ENCODE measurements at places on chromosomes 5 and 9. TPM values are rescaled to one million over a fixed set of nuclear protein-coding genes. Genes with fewer than 3 reads are reported as not detected.

GRCh38 chr5:66713998-66714397, 117.8 kb downstream of the MAST4 start:
- no peaks in the 10 kb centered on the region for H3K36me3 ChIP-seq
- no peak for DNase-seq
- no peak overlapping the region for H3K4me3 ChIP-seq
- H3K4me1 ChIP-seq: peaks cover 5% of the 10 kb centered on the region
- no peak overlapping the region for H3K27ac ChIP-seq

DNA sequence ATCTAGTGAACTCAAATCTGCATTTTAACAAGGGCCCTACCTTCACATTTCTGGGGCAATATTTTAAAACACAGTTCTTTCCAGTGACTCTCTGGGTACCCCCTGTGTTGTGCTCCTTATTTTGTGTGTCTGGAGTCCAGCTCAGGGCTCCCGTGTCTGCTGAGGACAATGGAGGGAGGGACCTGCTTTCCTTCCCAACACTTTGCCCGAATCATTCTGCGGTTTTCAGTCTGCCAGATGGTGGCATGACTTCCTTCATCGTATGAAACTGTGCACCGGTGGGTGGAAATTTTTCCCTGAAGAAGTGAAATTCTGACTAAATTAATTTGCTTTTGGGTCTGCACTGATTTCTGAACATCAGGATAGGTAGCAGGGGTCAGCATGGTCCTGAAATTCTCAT, 153.6 kb upstream of the CD180 start:
- H3K36me3 ChIP-seq: no peaks in the 10 kb centered on the region
- no peak for DNase-seq
- H3K27ac ChIP-seq: no peak overlapping the region
- H3K27me3 ChIP-seq: peaks cover 2% of the 10 kb centered on the region
- peaks cover 9% of the 10 kb centered on the region for H3K4me1 ChIP-seq
- H3K4me3 ChIP-seq: peak overlapping the region; percentile 15

- DNase-seq: no peak
- no peaks in the 10 kb centered on the region for H3K36me3 ChIP-seq
- H3K27ac ChIP-seq: no peak overlapping the region
These were observed 48.2 kb upstream of the NFIB start for GRCh38 chr9:14362175-14362574.

- no peak for DNase-seq
- no peaks in the 10 kb centered on the region for H3K27me3 ChIP-seq
- H3K4me1 ChIP-seq: no peaks in the 10 kb centered on the region
- H3K27ac ChIP-seq: no peak overlapping the region
- no peak overlapping the region for H3K4me3 ChIP-seq
These were observed 349.4 kb upstream of the PAPPA start for GRCh38 chr9:115804206-115804605.

DNA sequence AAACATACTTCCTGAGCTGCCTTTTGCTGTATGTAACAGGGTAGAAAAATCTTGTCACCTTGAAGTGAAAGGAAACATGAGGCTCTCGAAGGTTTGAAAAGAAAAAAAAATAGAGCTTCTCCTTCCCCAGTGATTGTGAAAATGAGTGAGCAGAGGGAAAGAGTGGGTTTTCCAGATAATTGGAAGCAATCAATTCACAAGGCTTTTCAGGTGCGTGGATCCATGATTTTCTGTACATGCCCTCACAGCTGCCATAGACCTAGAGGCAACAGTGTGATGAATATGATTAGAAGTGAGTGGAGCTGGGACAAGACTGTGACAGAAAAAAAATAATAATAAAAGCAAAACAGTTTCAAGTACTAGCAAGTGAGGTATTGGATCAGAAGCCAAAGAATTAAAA, 1422.5 kb upstream of the CDH6 start:
- H3K36me3 ChIP-seq: no peaks in the 10 kb centered on the region
- no peak overlapping the region for H3K27ac ChIP-seq
- no peaks in the 10 kb centered on the region for H3K4me1 ChIP-seq
- no peaks in the 10 kb centered on the region for H3K27me3 ChIP-seq
- DNase-seq: no peak
- H3K4me3 ChIP-seq: no peak overlapping the region

DNA sequence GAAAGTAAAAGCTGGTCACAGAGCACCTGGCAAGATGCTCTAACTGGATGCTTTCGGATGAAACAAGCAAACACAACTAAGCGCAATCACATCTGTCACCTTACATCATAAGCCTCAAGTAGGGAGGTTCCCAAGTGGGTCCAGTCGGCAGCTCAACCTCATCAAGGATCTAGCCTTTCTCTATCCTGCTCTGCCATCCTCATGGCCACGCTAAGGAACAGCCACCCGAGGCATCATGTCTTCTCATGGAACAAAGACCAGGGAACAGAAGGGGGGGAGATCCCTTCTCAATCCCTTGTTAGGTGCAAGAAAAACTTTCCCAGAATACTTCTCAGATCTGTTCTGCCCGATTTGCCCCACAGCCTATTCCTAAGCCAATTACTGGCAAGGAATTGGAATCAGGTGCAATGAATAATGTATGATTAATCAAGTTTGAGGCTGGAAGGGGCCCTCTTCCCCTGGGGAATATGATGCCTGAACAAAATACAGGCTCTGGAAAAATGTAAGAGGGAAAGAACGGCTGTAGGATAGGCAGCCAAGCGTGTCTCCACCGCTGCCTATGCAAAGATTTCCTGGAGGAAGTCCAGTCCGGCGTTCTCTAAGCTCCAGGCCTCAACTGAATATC, 1.3 kb upstream of the HABP4 start:
- H3K27ac ChIP-seq: no peak overlapping the region
- DNase-seq: no peak
- H3K36me3 ChIP-seq: peaks cover 1% of the 10 kb centered on the region
- peaks cover 29% of the 10 kb centered on the region for H3K27me3 ChIP-seq

DNA sequence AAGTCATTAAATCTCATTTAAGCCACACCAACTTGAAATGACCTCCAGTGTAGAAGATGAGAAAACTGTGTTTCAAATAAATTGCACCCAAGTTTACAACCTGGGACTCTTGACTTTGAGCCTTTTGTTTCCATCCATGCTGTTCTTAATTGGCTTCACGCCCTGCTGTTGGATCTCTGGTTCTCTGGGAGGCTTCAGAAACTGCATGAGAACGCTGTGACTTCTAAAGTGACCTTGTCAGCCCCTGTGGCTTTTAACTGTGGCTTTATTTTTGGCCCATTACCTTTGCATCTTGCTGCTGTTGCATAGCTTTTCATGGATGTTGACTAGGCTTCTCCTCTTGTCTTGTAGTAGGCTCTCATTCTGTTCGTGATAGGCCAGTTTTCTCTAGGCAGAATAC, 29.3 kb downstream of the TNFAIP8 start:
- no peak overlapping the region for H3K4me3 ChIP-seq

DNA sequence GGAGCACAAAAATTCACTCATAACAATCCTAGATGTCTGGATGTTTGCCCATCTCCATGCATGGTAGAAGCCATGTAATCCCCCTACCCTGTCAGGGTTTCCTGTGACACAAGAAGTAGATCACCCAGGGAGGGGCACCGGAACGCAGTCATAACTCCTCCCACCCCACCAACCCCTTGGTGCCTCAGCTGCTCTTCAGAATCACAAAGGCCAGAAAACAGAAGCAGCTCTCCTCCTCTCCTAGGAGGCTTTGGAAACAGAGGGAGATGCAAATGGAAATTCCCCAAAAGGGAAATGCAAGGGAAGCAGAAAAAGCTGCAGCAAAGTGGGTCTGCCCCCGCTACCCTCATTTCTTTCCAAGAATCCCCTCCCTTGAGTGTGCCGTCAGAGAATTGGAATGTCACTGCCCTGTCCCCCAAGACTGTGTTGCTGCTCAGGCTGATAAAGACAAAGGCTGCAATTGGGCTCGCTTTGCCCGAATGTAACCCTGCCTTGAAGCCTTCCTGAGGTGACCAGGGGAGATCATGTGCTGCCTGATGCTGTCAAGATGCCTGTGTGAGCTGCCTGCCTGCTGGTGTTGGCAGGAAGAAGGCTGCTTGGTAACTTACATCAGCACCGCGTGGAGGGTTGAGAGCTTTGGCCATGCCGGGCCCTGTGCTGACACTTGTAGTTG, 65.5 kb upstream of the ABCA1 start:
- peaks cover 41% of the 10 kb centered on the region for H3K4me1 ChIP-seq
- no peak overlapping the region for H3K4me3 ChIP-seq
- H3K27me3 ChIP-seq: peaks cover 26% of the 10 kb centered on the region
- no peak overlapping the region for H3K27ac ChIP-seq
- H3K36me3 ChIP-seq: peaks cover 2% of the 10 kb centered on the region
- no peak for DNase-seq

GRCh38 chr5:56673171-56673570, 142.2 kb upstream of the MAP3K1 start:
- no peak for DNase-seq
- H3K27me3 ChIP-seq: peaks cover 4% of the 10 kb centered on the region
- peaks cover 7% of the 10 kb centered on the region for H3K36me3 ChIP-seq
- no peak overlapping the region for H3K4me3 ChIP-seq
- H3K27ac ChIP-seq: no peak overlapping the region

DNA sequence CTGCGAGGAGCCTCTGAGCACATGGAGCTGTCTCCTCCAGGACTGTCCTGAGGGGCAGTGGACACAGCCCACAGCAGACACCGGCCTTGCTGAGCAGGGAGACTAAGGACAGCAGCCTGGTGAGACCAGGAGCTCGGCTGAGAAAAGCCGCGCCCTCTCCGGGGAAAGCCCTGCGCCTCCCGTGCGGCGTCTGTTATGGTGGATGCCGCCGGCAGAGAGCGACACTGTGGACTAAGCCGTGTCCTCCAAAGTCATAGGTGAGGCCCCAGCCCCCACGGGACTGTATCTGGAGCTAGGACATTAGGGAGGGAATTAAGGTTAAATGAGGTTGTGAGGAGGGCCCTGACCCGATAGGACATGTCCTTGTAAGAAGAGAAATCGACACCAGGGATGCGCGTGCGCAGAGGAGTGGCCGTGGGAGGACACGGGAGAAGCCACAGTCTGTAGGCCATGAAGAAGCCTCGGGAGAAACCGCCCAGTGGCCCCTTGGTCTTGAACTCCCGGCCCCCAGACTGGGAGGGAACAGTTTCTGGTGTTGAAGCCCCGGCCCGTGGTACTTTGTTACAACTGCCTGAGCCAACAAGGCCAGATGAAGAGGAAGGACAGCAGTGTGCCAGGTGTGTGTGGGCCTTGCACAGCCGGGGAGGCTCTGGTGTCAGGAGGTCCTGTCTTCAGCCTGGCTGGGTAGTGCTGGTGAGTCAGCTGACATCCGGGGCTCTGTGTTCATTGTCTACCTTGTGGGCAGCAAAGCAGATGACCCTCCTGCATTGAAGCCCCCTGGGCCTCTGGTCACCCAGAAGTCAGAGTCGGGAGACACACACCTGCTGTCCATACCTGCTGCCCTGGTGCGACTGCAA, 22.1 kb downstream of the MRPL36 start:
- no peak overlapping the region for H3K27ac ChIP-seq
- H3K4me1 ChIP-seq: peaks cover 7% of the 10 kb centered on the region
- peaks cover 13% of the 10 kb centered on the region for H3K27me3 ChIP-seq
- no peak overlapping the region for H3K4me3 ChIP-seq

- H3K27me3 ChIP-seq: peaks cover 14% of the 10 kb centered on the region
- peaks cover 9% of the 10 kb centered on the region for H3K4me1 ChIP-seq
- no peaks in the 10 kb centered on the region for H3K36me3 ChIP-seq
- H3K27ac ChIP-seq: no peak overlapping the region
- H3K4me3 ChIP-seq: peak overlapping the region; percentile 24
These were observed 84.8 kb downstream of the WNK2 start for GRCh38 chr9:93268551-93269314.

- DNase-seq: no peak
- H3K27me3 ChIP-seq: peaks cover 4% of the 10 kb centered on the region
- peak overlapping the region; percentile 65 for H3K4me3 ChIP-seq
- H3K4me1 ChIP-seq: peaks cover 27% of the 10 kb centered on the region
- peak overlapping the region; percentile 52 for H3K27ac ChIP-seq
These were observed 13.6 kb downstream of the LCN10 start for GRCh38 chr9:136729144-136729543.

GRCh38 chr5:43287493-43287892, 25.7 kb downstream of the HMGCS1 start:
- H3K36me3 ChIP-seq: peaks cover 43% of the 10 kb centered on the region
- H3K27ac ChIP-seq: no peak overlapping the region
- peaks cover 14% of the 10 kb centered on the region for H3K4me1 ChIP-seq
- H3K27me3 ChIP-seq: no peaks in the 10 kb centered on the region

- H3K36me3 ChIP-seq: no peaks in the 10 kb centered on the region
- H3K4me1 ChIP-seq: no peaks in the 10 kb centered on the region
- H3K4me3 ChIP-seq: no peak overlapping the region
- no peak for DNase-seq
- H3K27me3 ChIP-seq: peaks cover 2% of the 10 kb centered on the region
These were observed 12.0 kb upstream of the GABRP start for GRCh38 chr5:170771496-170771895.

- no peaks in the 10 kb centered on the region for H3K36me3 ChIP-seq
- H3K27ac ChIP-seq: no peak overlapping the region
- no peaks in the 10 kb centered on the region for H3K4me1 ChIP-seq
- H3K4me3 ChIP-seq: no peak overlapping the region
These were observed 324.8 kb downstream of the TMEM38B start for GRCh38 chr9:106019039-106019680.

- H3K27me3 ChIP-seq: no peaks in the 10 kb centered on the region
- H3K4me1 ChIP-seq: no peaks in the 10 kb centered on the region
These were observed 145.0 kb downstream of the CAAP1 start for GRCh38 chr9:26747611-26748010.

DNA sequence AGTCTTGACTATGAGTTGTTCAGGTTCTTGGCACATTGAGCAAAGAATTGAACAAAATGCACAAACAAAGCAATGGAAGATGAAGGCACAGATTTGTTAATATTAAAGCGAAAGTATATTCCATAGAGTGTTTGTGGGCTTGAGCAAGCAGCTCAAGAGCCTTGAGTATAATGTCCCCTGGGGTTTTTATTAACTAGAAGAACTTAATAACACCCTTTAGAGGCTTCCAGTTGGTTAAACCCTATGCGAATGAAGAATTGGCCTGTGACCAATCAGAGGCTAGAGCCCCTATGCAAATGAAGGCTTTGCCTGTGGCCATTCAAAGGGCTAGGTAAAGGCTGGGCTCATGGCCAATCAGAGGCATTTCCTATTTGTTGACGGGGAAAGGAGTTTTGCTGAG, 135.3 kb upstream of the IL12B start:
- peaks cover 15% of the 10 kb centered on the region for H3K4me1 ChIP-seq
- H3K27ac ChIP-seq: no peak overlapping the region
- no peaks in the 10 kb centered on the region for H3K36me3 ChIP-seq
- H3K4me3 ChIP-seq: no peak overlapping the region
- peaks cover 37% of the 10 kb centered on the region for H3K27me3 ChIP-seq

GRCh38 chr5:100790170-100790665, 112.9 kb downstream of the ST8SIA4 start:
- peak overlapping the region; percentile 53 for H3K27ac ChIP-seq
- peak overlapping the region; percentile 15 for H3K4me3 ChIP-seq
- DNase-seq: no peak
- peaks cover 5% of the 10 kb centered on the region for H3K36me3 ChIP-seq

GRCh38 chr9:2645569-2645968, 24.0 kb downstream of the VLDLR start:
- H3K27me3 ChIP-seq: no peaks in the 10 kb centered on the region
- no peak overlapping the region for H3K4me3 ChIP-seq
- H3K4me1 ChIP-seq: no peaks in the 10 kb centered on the region
- no peak for DNase-seq
- H3K36me3 ChIP-seq: peaks cover 33% of the 10 kb centered on the region

GRCh38 chr9:31140316-31140715, 1244.1 kb upstream of the ACO1 start:
- no peaks in the 10 kb centered on the region for H3K27me3 ChIP-seq
- H3K27ac ChIP-seq: no peak overlapping the region
- no peak for DNase-seq
- H3K36me3 ChIP-seq: no peaks in the 10 kb centered on the region
- no peak overlapping the region for H3K4me3 ChIP-seq

SLC6A3 gene
- not detected for total RNA-seq

GFI1B gene
- not detected for total RNA-seq

PCDHGA9 gene
- 0.39 TPM for total RNA-seq

RNF180 gene
- total RNA-seq: not detected

DMRTA1 gene
- not detected for total RNA-seq

C6 gene
- total RNA-seq: not detected

TMEM215 gene
- total RNA-seq: not detected

GALNT12 gene
- total RNA-seq: 2.3 TPM

CDO1 gene
- total RNA-seq: 0.49 TPM

All from activated T-helper 1 cell treated with anti-CD3 and anti-CD28 coated beads, Interleukin-12 subunit alpha, Interleukin-12 subunit beta, Interleukin-2, Interleukin-4 antibody, amounts not matched to agents 30 ng/mL and 10 ng/mL and 1 ng/mL, durations not matched to agents 14 hours and 24 hours and 36 hours (primary cell).